Urinary bladder (tissue), 4 donors: ENCODE measurements at places on chromosomes 3 and 15. TPM values are rescaled to one million over a fixed set of nuclear protein-coding genes. Genes with fewer than 3 reads are reported as not detected.

Gene SPPL2A
- total RNA-seq = 103 TPM

Gene ZMYND10
- 1.2 TPM for total RNA-seq

Gene PSMA4
- total RNA-seq = 194 TPM

Gene THAP10
- 5.0 TPM for total RNA-seq

Gene ANO10
- 33.3 TPM for total RNA-seq

Gene PLA2G4D
- total RNA-seq = not detected

Gene GABRR3
- 0.11 TPM for total RNA-seq

Gene DAPK2
- total RNA-seq = 6.0 TPM

Gene TP63
- 26.3 TPM for total RNA-seq

Gene SH2D7
- not detected for total RNA-seq

Gene C3orf80
- 1.0 TPM for total RNA-seq

Gene CA12
- 5.8 TPM for total RNA-seq

Gene ZPLD1
- total RNA-seq = 0.16 TPM

Gene GPR87
- 5.0 TPM for total RNA-seq

Gene AKAP13
- total RNA-seq = 206 TPM

Gene CCR5
- 1.4 TPM for total RNA-seq

Gene TGM5
- 0.26 TPM for total RNA-seq

Gene CATSPER2
- 4.7 TPM for total RNA-seq

Gene FANCD2OS
- not detected for total RNA-seq

Gene FAM174B
- total RNA-seq = 26.1 TPM

Gene SCAMP5
- total RNA-seq = 6.9 TPM

Gene SCN11A
- 11.8 TPM for total RNA-seq

Gene CLEC3B
- total RNA-seq = 89.4 TPM

Gene IL17RD
- total RNA-seq = 33.4 TPM

Gene UBE2E1
- total RNA-seq = 122 TPM

Gene OXTR
- total RNA-seq = 1.6 TPM

Gene TNFAIP8L3
- total RNA-seq = 9.7 TPM

Gene TM6SF1
- total RNA-seq = 5.7 TPM

Gene ACAA1
- total RNA-seq = 16.2 TPM

Gene SLC25A20
- 11.0 TPM for total RNA-seq

Gene CEMIP
- 1.3 TPM for total RNA-seq

Gene C3orf52
- 7.5 TPM for total RNA-seq

Gene SLC28A2
- not detected for total RNA-seq

Gene KIF7
- total RNA-seq = 9.4 TPM

Gene DNAJB8
- total RNA-seq = not detected

Gene CCDC54
- not detected for total RNA-seq

Gene ARPP21
- 11.8 TPM for total RNA-seq

Gene SLC22A14
- total RNA-seq = 0.16 TPM

Gene WWTR1
- 136 TPM for total RNA-seq

Gene TUSC7
- not detected for total RNA-seq

Gene GOLGA8R
- total RNA-seq = 5.3 TPM
